ENCODE measurements at places on chromosomes 16 and 17.

DNA sequence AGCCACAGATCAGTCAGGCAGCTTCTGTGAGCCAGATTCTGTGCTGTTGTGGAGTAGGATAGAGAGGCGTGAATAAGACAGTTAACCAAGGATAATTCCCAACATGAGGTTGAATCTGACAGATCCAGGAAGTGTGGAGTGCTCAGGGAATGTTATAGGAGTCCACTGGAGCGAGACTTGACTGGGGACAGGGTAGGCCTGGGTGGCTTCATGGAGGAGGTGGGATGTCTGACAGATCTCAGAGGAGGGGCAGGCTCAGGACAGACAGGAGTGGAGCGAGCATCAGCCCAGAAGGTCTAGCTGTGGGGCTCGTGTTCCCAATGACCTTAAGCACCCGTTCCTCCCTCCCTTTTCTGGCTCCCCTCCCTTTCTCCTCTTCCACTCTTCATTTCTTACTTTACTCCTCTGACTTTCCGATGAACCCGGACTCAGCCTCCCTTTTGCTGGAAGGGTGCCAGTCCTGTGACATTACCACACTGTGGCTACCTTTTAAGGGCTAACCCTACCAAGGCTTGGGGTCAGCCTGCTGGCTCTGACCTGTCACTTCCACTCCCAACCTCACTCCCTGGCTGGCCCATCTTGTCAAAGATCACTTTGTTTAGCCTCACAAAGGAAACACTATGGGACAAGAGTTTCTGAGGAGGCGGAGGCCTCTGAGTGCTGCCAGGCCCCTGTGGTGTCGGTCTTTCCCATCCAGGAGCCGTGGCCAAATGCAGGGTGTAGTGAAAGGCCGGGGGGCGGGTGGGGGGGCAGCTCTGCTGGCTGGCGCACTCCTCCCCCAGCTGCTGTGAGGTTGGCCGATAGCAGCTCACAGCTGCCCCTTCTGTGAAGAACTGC, 28.5 kb upstream of the EFCAB13 start:
- no peak for DNase-seq
- peaks cover 32% of the 10 kb centered on the region for H3K36me3 ChIP-seq
- no peaks in the 10 kb centered on the region for H3K27me3 ChIP-seq
- no peaks in the 10 kb centered on the region for H3K4me1 ChIP-seq

DNA sequence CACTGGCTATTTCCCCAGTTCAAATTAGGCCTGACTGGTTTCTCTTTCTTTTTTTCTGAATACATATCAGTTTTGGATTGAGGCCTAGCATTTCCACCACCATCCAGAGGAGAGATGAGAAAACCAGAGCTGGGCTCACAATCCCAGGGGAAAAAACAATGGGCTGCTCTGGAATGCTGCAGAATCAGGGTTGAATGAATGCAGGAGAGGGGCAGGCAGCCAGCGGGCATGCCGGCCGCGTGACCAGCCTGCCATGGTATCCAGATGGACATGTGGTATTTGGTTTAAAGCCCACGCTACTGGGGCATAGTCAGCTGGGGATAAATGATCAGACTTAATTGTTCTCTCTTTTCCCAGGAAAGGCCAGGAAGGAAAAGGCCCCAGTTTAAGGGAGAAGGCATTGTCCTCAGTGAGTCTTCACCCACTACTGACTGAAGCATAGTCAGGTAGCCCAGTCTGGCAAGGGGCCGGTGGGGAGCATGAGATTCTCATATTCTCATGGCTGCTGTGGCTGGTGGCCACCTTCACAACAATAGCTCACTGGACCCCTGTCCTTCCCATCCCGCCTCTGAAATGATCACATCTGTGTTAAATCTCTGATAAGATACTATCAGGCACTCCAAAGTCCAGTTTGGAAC, 38.7 kb upstream of the RHOT1 start:
- H3K36me3 ChIP-seq: no peaks in the 10 kb centered on the region
- H3K4me3 ChIP-seq: no peak overlapping the region
- DNase-seq: no peak
- peaks cover 23% of the 10 kb centered on the region for H3K4me1 ChIP-seq
- no peaks in the 10 kb centered on the region for H3K27me3 ChIP-seq

DNA sequence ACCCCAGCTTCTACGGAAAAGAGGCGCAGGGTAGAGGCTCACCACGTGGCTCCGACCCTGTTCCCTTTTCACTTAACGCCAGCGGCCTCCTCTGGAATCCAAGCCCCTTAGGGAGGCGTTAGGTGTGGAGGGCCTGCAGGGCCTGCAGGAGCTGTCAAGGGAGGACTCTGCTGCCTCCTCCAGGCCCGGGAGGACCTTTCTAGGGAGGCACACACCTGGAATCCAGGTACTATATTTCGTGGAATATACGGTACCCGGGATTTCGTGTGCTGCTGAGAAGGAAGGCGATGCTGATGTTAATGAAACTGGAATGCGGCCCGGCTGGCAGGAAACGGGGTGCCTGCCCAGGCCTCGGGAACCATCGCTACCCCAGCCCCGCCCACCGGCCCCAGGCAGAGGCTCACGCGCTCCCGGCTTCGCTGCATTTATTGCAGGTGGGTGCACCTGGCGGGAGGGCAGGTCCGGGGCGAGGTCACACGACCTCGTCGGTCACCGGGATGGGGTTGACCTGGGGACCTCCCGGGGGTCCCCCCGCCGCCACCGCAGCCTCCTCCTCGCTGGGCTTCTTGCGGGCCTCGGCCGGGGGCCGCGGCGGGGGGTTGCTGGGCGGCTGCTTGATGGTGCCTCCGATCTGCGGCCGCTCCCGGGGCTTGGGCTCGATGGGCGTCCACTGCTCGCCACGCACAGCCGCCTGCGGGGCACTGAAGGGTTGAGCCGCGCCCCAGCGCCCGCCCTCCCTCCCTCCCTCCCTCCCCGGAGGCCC, 4.7 kb downstream of the IL17C start:
- H3K36me3 ChIP-seq: peaks cover 45% of the 10 kb centered on the region
- H3K27ac ChIP-seq: no peak overlapping the region
- no peak overlapping the region for H3K4me3 ChIP-seq
- no peak for DNase-seq
- peaks cover 14% of the 10 kb centered on the region for H3K4me1 ChIP-seq

GRCh38 chr16:20971401-20971800, 70.8 kb downstream of the LYRM1 start:
- H3K36me3 ChIP-seq: no peaks in the 10 kb centered on the region
- no peak overlapping the region for H3K27ac ChIP-seq
- no peak overlapping the region for H3K4me3 ChIP-seq
- no peaks in the 10 kb centered on the region for H3K4me1 ChIP-seq
- no peaks in the 10 kb centered on the region for H3K27me3 ChIP-seq
